ENCODE measurements at places on chromosomes 5 and 9. TPM values are rescaled to one million over a fixed set of nuclear protein-coding genes. Genes with fewer than 3 reads are reported as not detected.

Gene SHISAL2B
- not detected for total RNA-seq

Gene KLF9
- 33.4 TPM for total RNA-seq

Gene INSYN2B
- 11.2 TPM for total RNA-seq

Gene GARIN3
- not detected for total RNA-seq

Gene PRR7
- total RNA-seq = 4.9 TPM

Gene RGS3
- 44.2 TPM for total RNA-seq

Gene CD14
- total RNA-seq = 0.11 TPM

Gene CARD6
- total RNA-seq = 5.9 TPM

Gene ESM1
- total RNA-seq = 212 TPM

Gene TOPORS
- total RNA-seq = 45.7 TPM

Gene CER1
- total RNA-seq = not detected

Gene NR2F1-AS1
- 20.1 TPM for total RNA-seq

Gene DMGDH
- total RNA-seq = 3.6 TPM

Gene ZNF883
- total RNA-seq = 2.2 TPM

Gene SLC45A2
- total RNA-seq = under 0.01 TPM

Gene ZNF483
- total RNA-seq = 1.9 TPM

Gene ZNF879
- 7.6 TPM for total RNA-seq

Gene ACER2
- total RNA-seq = 1.8 TPM

Gene IQGAP2
- total RNA-seq = 2.1 TPM

Gene SPINK1
- total RNA-seq = 0.33 TPM

Gene SVEP1
- total RNA-seq = 42.2 TPM

Gene WDR38
- not detected for total RNA-seq

Gene IFNA21
- total RNA-seq = not detected

Gene RARS1
- 243 TPM for total RNA-seq

Gene DMRT3
- not detected for total RNA-seq

Gene FAM240B
- not detected for total RNA-seq

Gene HAVCR1
- not detected for total RNA-seq

Gene LCN6
- not detected for total RNA-seq

Gene PLAC8L1
- not detected for total RNA-seq

Gene HAPLN1
- total RNA-seq = 0.37 TPM

Gene C9orf50
- 0.12 TPM for total RNA-seq

Gene C5orf58
- not detected for total RNA-seq

Gene SYNPO
- 0.50 TPM for total RNA-seq

Gene PCDHB9
- under 0.01 TPM for total RNA-seq

Gene CARD9
- total RNA-seq = 3.4 TPM

Gene DCTN4
- 53.5 TPM for total RNA-seq

Gene PROB1
- total RNA-seq = 1.00 TPM

Gene EQTN
- not detected for total RNA-seq

Gene HRCT1
- 0.25 TPM for total RNA-seq

Gene SLC36A2
- total RNA-seq = not detected

Gene FOXD4
- not detected for total RNA-seq

Gene NEUROG1
- total RNA-seq = not detected

Gene TRPM6
- total RNA-seq = under 0.01 TPM

Gene PGM5
- 74.4 TPM for total RNA-seq

Gene CATSPER3
- total RNA-seq = 0.12 TPM

Gene MCIDAS
- not detected for total RNA-seq

Gene SOX30
- total RNA-seq = not detected

Gene CREBRF
- total RNA-seq = 15.5 TPM

Gene GALNT12
- total RNA-seq = 69.5 TPM

Measured in uterine smooth muscle cell (primary cell).